ENCODE measurements at places on chromosomes 16 and 17. TPM values are rescaled to one million over a fixed set of nuclear protein-coding genes. Genes with fewer than 3 reads are reported as not detected.

GRCh38 chr17:74767111-74767516 lies 9.0 kb downstream of the NAT9 start:
- no peak for DNase-seq
- peaks cover 58% of the 10 kb centered on the region for H3K36me3 ChIP-seq
- H3K4me3 ChIP-seq: no peak overlapping the region
- H3K27me3 ChIP-seq: no peaks in the 10 kb centered on the region
- no peak overlapping the region for H3K27ac ChIP-seq
- H3K4me1 ChIP-seq: peaks cover 45% of the 10 kb centered on the region

- peaks cover 39% of the 10 kb centered on the region for H3K4me1 ChIP-seq
- H3K4me3 ChIP-seq: peak overlapping the region; percentile 51
- no peak overlapping the region for H3K27ac ChIP-seq
- DNase-seq: no peak
- no peaks in the 10 kb centered on the region for H3K27me3 ChIP-seq
- H3K36me3 ChIP-seq: peaks cover 14% of the 10 kb centered on the region
These were observed 558 bp upstream of the ZFHX3 start for GRCh38 chr16:73048292-73049080.

Gene HOXB1
- total RNA-seq: not detected

- peaks cover 14% of the 10 kb centered on the region for H3K4me1 ChIP-seq
- no peak overlapping the region for H3K4me3 ChIP-seq
- H3K36me3 ChIP-seq: no peaks in the 10 kb centered on the region
- no peak for DNase-seq
- peaks cover 56% of the 10 kb centered on the region for H3K27me3 ChIP-seq
These were observed 8.9 kb upstream of the TMEM220 start for GRCh38 chr17:10738521-10739258.

GRCh38 chr17:12041312-12041711 lies 20.6 kb downstream of the MAP2K4 start:
- no peak overlapping the region for H3K27ac ChIP-seq
- H3K36me3 ChIP-seq: no peaks in the 10 kb centered on the region
- H3K4me1 ChIP-seq: peaks cover 16% of the 10 kb centered on the region
- H3K4me3 ChIP-seq: no peak overlapping the region

- H3K27me3 ChIP-seq: no peaks in the 10 kb centered on the region
- H3K4me3 ChIP-seq: peak overlapping the region; percentile 96
- H3K27ac ChIP-seq: peak overlapping the region; percentile 88
- no peak for DNase-seq
These were observed 2.6 kb downstream of the ZCCHC14 start for GRCh38 chr16:87490096-87490798.

DNA sequence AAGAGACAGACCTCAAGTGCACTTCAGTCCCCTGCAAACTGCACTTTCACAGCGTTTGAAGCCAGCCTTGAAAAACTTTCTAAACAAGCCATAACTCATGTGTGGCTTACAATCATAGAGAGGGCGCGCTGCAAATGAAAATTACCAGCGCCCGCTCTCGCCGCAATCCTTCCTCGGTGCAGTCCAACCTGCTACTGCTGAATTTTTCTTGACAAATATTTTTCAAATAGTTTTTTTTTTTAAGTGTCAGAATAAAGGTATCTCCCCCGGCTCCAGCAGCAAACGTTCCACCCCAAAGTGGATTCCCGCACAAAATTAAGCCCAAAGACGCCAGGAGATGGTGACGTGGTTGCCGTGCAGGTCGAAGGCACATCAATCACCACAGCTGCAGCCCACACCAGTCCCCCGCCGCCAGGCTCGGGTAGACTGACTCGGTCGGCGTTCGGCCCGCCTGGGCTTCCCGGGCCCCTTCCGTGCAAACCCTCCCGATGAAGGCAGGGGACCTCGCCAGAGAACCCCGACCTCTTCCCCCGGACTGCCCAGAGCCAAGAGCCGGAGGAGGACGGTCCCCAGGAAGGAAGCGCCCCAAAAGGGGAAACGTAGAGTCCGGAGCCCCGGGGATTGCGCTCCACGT lies 630 bp downstream of the GRB2 start:
- H3K4me3 ChIP-seq: peak overlapping the region; percentile 73
- peaks cover 31% of the 10 kb centered on the region for H3K27me3 ChIP-seq
- H3K36me3 ChIP-seq: peaks cover 35% of the 10 kb centered on the region
- H3K27ac ChIP-seq: peak overlapping the region; percentile 55
- peak; percentile 30 for DNase-seq
- H3K4me1 ChIP-seq: peaks cover 13% of the 10 kb centered on the region

Gene KCNH6
- not detected for total RNA-seq

GRCh38 chr17:3039736-3040135 lies 23.7 kb downstream of the OR1D5 start:
- no peaks in the 10 kb centered on the region for H3K4me1 ChIP-seq
- DNase-seq: no peak
- peaks cover 16% of the 10 kb centered on the region for H3K27me3 ChIP-seq
- no peak overlapping the region for H3K27ac ChIP-seq

Gene SHMT1
- total RNA-seq: 55.7 TPM

Gene ASIC2
- total RNA-seq: not detected

GRCh38 chr17:50029185-50029584 lies 26.7 kb upstream of the ITGA3 start:
- DNase-seq: no peak
- peaks cover 39% of the 10 kb centered on the region for H3K4me1 ChIP-seq
- H3K27me3 ChIP-seq: no peaks in the 10 kb centered on the region
- peaks cover 34% of the 10 kb centered on the region for H3K36me3 ChIP-seq

Gene TMEM132E
- 0.15 TPM for total RNA-seq

- no peaks in the 10 kb centered on the region for H3K27me3 ChIP-seq
- no peaks in the 10 kb centered on the region for H3K36me3 ChIP-seq
- no peak for DNase-seq
- H3K27ac ChIP-seq: no peak overlapping the region
- no peaks in the 10 kb centered on the region for H3K4me1 ChIP-seq
These were observed 39.4 kb downstream of the EFCAB13 start for GRCh38 chr17:47363171-47363570.

Gene ABCA9
- total RNA-seq: not detected

- H3K4me3 ChIP-seq: no peak overlapping the region
- H3K4me1 ChIP-seq: peaks cover 5% of the 10 kb centered on the region
- H3K36me3 ChIP-seq: no peaks in the 10 kb centered on the region
These were observed 1.6 kb upstream of the GAST start for GRCh38 chr17:41710472-41711090.

Gene MYH13
- total RNA-seq: not detected

DNA sequence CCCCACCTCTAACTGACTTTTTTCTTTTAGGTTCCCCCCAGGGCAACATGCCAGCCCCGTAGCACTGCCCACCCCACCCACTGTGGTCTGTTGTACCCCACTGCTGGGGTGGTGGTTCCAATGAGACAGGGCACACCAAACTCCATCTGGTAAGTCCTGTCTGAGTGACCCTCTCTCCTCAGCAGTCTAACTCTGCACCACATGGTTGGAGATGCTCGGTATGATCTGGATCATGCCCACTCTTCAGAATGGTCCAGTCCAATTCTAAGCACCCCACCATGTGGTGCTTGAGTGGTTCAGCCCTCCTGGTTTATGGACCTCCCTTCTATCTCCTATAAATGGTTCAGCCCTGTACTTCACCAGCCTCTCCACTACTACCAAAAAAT lies 5.9 kb downstream of the KDM6B start:
- H3K27ac ChIP-seq: no peak overlapping the region
- no peaks in the 10 kb centered on the region for H3K27me3 ChIP-seq
- peaks cover 95% of the 10 kb centered on the region for H3K36me3 ChIP-seq
- H3K4me1 ChIP-seq: peaks cover 50% of the 10 kb centered on the region
- peak overlapping the region; percentile 96 for H3K4me3 ChIP-seq

GRCh38 chr17:40062329-40063186 lies at the start of gene THRA:
Gene THRA (plus strand): TSS chr17:40062965. CDS start chr17:40074489, 11,524 bp downstream.
- peaks cover 52% of the 10 kb centered on the region for H3K27me3 ChIP-seq
- DNase-seq: peak; percentile 100
- peaks cover 40% of the 10 kb centered on the region for H3K36me3 ChIP-seq
- peak within 1 kb of the TSS; percentile 27 for H3K27ac ChIP-seq

Gene TAC4
- total RNA-seq: not detected

DNA sequence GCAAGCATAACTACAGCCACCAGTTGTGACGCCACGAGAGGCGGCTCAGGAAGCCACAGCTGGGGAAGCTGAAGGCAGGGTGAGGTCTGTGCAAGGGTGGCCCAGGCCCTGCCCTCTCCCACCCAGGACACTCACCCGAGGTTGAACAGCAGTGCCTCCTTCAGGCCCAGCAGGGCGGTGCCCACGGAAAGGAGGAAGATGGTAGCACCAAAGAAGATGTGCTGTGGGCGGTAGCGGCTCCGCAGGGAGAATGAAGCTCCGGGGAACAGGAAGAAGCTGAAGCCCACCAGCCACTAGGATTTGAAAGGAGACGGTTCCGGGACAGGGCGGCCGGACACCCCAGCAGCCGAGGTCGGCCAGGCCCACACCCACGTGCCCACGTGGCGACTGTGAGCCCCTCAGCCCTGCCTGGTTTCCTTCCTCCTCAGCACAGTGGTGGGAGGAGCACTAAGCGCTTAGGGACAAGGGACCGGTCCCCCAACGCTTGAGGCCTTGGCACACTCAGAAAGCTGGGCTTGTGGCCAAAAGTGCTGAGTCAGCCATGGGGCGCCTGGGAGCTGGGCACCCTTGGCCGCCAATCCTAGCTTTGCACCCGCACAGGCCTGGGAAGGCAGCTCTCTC lies 11.0 kb downstream of the CYB561 start:
- H3K36me3 ChIP-seq: peaks cover 13% of the 10 kb centered on the region
- H3K4me3 ChIP-seq: no peak overlapping the region
- H3K4me1 ChIP-seq: peaks cover 6% of the 10 kb centered on the region
- no peaks in the 10 kb centered on the region for H3K27me3 ChIP-seq

Gene EDC4
- total RNA-seq: 88.1 TPM

GRCh38 chr17:64503341-64503740 lies 2.7 kb downstream of the DDX5 start:
- H3K27me3 ChIP-seq: no peaks in the 10 kb centered on the region
- H3K36me3 ChIP-seq: peaks cover 99% of the 10 kb centered on the region
- H3K4me1 ChIP-seq: peaks cover 32% of the 10 kb centered on the region
- no peak for DNase-seq
- H3K4me3 ChIP-seq: peak overlapping the region; percentile 86

GRCh38 chr17:77666881-77667395 lies 291.6 kb upstream of the TNRC6C start:
- H3K4me1 ChIP-seq: no peaks in the 10 kb centered on the region
- H3K36me3 ChIP-seq: no peaks in the 10 kb centered on the region
- H3K27me3 ChIP-seq: peaks cover 88% of the 10 kb centered on the region
- H3K4me3 ChIP-seq: no peak overlapping the region
- H3K27ac ChIP-seq: no peak overlapping the region

Gene CALCOCO2
- total RNA-seq: 116 TPM

GRCh38 chr16:67278773-67279295 lies 498 bp upstream of the PLEKHG4 start:
- DNase-seq: peak; percentile 34
- H3K36me3 ChIP-seq: peaks cover 34% of the 10 kb centered on the region

DNA sequence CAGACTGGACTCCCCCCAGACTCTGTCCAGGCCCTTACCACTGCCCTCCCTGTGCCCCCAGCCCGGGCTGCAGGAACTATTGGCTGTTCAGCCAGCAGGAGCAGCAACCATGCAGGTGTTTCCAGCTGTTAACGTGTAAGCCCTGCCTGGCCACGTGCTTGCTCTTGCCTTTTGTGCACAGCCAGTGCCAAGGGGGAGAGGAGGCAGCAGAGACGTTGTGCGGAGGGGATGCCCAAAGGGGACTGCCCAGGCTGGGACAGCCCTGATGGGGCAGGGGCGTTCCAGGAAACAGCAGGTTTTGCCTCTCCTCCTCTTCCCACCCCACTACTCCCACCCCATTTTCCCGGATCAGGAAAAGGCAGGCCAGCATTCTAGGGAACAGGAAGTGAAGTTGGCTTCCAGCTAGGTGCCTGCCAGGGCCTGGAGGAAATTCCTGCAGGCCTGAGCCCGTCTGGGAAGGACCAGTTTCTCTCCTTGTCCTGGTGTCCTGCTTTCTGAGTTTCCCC lies 16.7 kb upstream of the LASP1NB start:
- DNase-seq: no peak
- no peak overlapping the region for H3K4me3 ChIP-seq
- H3K4me1 ChIP-seq: peaks cover 11% of the 10 kb centered on the region
- H3K27me3 ChIP-seq: no peaks in the 10 kb centered on the region
- peaks cover 87% of the 10 kb centered on the region for H3K36me3 ChIP-seq
- H3K27ac ChIP-seq: no peak overlapping the region

DNA sequence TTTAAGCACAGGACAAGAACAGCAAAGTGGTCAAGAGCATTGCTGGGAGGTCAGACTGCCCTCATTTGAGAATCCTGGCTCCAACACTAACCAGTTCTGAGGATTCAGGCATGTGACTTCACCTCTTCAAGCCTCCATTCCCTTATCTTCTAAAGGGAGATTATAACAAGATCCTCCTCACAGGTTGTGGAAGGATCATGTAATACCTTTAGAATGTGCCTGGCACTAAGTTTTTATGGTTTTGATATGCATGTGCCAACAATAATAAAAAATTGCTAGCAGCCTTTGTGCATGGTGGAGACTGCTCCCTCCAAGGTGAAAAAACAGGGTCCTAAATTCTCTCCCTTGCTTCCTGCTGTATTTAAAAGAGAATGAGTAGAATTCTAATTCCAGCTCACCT lies 36.0 kb upstream of the ADAMTS18 start:
- no peaks in the 10 kb centered on the region for H3K36me3 ChIP-seq
- H3K4me1 ChIP-seq: no peaks in the 10 kb centered on the region
- peaks cover 93% of the 10 kb centered on the region for H3K27me3 ChIP-seq
- H3K27ac ChIP-seq: no peak overlapping the region
- no peak for DNase-seq

Gene CCT6B
- 0.52 TPM for total RNA-seq

DNA sequence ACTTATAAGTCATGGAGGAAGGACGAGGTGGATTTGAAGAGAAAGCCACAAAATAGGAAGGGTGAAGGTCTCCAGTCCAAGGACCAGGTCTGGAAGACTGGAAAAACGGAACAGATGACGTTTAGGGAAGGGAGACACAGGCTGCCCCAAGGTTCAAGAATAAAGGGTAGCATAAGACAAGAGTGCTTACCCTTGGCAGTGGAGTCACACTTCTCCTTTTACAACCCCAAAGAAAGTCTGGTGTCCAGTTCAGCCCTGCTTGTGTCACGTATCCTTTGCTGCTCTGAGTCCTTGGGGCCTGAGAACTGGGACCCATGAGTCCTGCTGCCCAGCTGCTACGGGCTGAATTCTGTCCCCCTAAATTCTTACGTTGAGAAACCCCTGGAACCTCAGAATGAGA lies 13.0 kb upstream of the GGA2 start:
- no peaks in the 10 kb centered on the region for H3K27me3 ChIP-seq
- no peak overlapping the region for H3K27ac ChIP-seq
- H3K36me3 ChIP-seq: peaks cover 68% of the 10 kb centered on the region
- DNase-seq: no peak
- no peak overlapping the region for H3K4me3 ChIP-seq

Gene IL21R
- not detected for total RNA-seq

DNA sequence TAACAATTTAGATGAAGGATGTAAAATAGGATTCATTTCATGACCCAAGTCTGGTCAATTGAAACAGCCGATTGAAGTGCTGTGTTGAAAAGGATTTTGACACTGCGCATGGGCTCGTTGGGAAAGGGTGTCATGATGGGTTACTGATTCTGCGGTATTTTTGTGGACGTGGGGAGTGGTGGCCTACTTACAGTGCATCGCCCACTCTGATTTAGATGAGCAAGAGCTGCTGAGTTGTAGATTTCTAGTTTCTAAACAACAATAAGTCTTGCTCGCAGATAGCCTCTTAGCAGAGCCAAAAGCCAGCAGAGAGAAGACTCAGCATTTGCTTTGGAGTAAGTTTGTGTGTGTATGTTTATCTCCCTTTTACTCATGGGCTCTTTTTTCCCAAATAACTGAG lies 731.0 kb downstream of the MAF start:
- no peak overlapping the region for H3K4me3 ChIP-seq
- no peak for DNase-seq
- H3K27me3 ChIP-seq: no peaks in the 10 kb centered on the region

Gene TBC1D3E
- total RNA-seq: 0.37 TPM

All from Calu3 (cell line).